GOT3 (cell line): ENCODE measurements at places on chromosomes 7 and 10.

DNA sequence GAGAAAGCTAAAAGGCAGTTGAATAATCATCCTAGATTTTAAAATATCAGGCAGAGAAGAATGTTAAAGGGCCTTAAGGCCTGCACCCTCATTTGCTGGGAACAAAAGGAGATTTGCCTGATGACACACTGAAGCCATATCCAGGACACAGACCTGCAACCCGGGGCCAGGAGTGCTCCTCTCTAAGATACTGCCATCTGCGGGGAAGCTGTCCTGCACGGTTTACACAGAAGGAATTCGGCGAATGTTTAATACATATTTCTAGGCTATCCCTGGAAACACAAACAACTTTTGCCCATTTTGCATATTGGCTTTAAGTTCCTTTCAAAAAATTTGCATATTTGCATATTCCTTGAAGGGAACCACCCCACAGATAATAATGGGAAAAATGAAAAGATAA lies 52.3 kb downstream of the DYNC1I1 start:
- DNase-seq: no peak

GRCh38 chr10:119454316-119454715 lies 88.2 kb downstream of the RGS10 start:
- no peak for DNase-seq

DNA sequence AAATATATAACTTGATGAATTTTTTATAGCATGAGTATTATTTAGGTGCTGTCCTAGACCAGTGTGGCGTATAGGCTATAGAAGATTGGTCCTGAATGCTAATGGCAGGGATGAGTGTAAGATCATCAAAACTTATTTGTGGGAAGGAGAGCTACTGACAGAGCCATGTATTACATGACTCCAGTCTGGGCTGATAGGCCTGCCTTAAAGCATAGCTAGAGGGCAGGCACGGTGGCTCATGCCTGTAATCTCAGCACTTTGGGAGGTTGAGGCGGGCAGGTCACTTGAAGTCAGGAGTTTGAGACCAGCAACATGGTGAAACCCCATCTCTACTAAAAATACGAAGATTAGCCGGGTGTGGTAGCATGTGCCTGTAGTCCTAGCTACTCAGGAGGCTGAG lies 198.1 kb upstream of the KLF14 start:
- no peak for DNase-seq

GRCh38 chr10:131646551-131647525 lies 254.0 kb upstream of the PPP2R2D start:
- no peak for DNase-seq

DNA sequence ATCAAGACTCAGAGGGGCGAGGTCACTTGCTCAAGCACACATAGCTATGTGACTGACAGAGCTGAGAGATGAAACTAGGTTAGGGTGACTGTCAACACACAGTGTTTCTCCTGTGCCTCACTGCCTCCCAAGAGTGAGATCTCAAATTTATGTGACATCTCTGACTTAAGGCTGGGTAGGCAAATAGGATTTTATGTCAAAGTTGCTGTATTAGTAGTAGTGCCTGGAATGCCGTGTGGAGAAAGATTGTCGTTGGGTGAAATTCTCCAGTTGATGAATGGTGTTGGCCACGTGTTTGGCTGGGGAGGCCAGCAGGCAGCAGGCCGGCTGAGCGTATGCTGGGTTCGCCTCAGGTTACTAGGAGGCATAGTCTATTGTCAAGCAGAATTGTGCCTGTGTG lies 148.3 kb upstream of the BMPER start:
- no peak for DNase-seq

DNA sequence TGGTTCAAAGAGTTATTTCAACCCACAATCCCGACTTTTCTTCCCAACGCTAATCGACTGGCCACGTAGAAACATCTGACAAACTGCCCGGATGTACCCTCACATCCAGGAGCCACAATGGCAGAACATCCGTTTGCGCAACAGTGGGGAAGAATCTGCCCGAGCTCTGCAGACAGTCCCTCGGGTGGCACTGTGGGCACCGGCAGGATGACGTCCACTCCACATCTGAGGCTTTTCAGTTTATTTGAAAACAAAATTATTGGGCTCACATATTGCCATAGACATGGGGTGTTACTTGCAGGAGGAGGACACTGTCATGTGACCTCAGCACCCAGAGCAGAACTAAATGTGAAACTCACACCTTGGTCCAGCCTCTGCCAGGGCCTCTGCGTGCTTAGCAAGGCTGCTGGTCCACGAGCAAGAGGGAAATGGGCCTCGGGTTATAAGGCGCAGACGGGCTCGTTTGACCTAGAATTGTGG lies 84.1 kb downstream of the MKI67 start:
- no peak for DNase-seq

GRCh38 chr7:137434530-137434929 lies 91.0 kb upstream of the PTN start:
- DNase-seq: no peak

DNA sequence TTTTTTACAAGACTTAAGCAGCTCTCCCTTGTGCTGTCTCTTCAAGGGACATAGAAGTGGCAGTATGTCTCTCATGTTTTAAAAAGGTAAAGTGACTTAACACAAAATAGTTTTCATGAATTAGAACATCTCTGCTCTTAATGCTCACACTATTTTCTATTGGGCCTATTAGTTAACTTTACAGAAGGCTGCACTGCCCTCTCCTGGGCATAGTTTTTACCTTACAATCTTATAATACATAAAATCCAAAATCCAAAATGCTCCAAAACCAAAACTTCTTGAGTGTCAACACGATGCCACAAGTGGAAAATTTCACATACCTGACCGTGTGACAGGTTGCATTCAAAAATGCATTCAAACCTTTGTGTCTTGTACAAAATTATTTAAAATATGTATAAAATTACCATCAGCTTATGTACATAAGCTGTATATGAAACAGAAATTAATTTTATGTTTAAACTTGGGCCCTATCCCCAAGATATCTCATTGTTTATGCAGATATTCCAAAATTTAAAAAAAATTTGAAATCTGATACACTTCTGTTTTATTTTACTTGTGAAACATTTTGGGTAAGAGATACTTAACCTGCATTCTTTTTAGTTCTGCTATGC lies 25.8 kb downstream of the TES start:
- DNase-seq: no peak

DNA sequence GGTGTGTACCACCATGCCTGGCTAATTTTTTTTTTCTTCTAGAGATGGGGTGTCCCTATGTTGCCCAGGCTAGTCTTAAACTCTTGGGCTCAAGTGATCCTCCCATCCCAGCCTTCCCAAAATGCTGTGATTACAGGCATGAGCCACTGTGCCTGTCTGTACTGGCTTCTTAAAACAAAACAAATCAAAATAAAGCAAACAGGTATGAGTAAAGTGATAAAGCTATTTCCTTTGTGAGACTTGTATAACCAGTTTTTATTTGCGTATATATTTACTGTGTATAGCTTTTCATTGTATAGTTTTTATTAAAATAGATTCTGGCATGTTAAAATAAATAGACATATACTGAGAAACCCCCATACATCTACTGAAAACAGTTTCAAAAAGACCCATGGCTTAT lies 14.3 kb downstream of the LCOR start:
- DNase-seq: no peak

DNA sequence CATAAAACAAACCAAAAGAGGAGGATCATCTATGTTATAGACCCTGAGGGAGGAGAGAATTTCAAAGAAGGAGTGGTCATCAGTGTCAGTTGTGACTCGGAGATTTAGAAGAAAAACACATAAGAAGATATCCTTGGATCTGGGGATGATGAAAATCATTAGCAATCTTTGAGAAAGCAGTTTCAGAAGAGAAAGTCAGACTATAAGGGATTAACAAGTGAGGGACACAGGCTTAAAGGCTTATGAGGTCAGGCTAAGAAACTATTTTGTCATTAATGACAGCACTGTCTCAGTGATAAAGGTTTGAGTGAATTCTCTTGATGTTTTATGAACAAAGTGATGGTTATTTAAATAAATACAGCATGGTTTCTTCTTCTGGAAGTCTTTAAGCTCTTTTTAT lies 6.1 kb upstream of the GPR85 start:
- DNase-seq: no peak

- no peak for DNase-seq
Observed at GRCh38 chr7:70505468-70505867, 626.5 kb upstream of the GALNT17 start.

GRCh38 chr7:88042157-88042556 lies 108.1 kb downstream of the ADAM22 start:
- no peak for DNase-seq

DNA sequence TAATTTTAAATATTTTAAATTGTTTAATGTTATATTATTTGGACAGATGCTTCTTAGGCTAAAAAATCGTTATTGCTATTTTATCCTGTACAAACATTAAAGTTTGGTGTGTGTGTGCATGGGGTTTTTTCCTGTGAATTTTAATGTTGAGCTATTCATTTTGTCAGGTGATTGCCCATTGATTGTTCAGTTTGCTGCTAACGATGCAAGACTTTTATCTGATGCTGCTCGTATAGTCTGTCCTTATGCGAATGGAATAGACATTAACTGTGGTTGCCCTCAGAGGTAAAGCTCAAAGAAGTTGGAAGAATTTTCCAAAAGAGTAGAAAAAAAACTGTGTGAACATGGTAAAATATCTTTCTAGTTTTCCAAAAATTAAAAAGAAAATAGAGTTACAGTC lies 6.5 kb upstream of the BCAP29 start:
- no peak for DNase-seq

DNA sequence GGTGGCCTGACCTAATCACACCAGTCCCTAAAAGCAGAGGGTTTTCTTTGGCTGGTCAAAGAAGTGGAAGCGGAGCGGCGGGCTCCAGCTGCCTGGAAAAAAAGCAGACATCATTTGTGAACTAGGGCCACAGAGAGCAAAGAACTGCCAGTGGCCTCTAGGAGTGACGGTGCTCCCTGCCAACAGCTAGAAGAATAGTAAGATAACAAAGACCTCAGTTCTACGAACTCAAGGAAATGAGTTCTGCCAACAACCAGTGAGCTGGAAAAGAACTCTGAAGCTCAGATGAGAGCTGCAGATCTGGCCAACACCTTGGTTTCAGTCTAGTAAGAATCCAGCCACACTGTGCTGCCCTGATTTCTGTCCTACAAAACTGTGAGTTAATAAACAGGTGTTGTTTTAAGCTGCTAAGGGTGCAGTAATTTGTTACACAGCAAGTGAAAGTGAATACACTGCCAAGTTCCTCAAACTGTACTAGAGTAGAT lies 178.0 kb downstream of the SRPK2 start:
- no peak for DNase-seq

- DNase-seq: no peak
Observed at GRCh38 chr10:132711613-132712121, 74.3 kb downstream of the NKX6-2 start.

DNA sequence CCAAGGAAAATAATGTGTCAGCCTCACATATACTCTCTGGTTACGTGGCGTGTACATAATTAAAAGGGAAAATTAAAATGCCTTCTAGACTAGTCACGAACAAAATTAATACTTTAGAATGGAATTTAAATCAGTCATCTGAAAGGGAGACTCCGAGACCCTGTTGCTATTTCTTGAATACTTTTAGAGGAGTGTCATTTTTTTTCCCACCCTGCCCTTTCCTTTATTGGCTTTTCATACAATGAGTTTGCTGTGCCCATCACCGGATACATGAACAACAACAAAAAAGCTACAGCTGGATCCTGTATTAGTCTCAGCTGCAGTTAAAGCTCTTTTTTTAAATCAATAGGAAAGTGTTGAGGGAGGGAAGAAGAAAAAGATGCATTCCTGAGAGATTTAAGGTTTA lies 20.1 kb downstream of the CYTH3 start:
- no peak for DNase-seq

DNA sequence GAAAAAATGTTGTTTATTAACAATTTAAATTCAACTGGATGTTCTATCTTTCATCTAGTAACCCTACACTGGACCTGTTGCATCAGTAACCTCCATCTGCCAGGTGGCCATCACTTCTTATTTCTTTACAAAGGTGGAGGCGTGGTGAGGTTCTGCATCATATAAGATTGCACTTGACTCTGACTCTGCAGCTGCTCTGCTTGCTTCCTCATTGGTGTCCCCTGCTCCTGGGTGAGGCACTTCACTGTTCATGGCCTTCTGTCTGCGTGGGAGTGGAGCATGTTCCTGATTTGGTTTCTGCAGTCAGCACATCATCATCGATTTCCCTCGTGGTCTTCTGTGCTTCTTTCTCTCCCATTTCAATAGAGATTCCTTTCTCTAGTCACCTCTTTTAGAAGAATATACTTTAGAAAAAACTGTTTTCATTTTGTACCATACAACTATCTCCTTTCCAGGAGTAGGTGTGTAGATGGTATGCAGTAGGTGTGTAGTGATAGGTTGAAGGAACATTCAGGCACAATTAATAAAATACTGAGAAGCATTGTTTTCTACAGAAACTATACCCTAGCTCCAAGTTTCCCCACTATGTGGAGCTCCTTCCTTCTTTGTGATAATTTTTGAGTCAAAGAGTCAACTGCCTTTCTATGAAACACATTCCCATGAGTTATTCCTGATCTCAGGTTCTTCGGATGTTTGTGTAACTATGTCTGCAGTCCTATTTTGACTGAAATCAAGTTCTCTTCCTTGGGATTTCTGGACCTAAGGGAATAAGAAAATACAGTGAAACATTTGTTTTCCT lies 231.7 kb upstream of the CNTNAP2 start:
- DNase-seq: no peak

DNA sequence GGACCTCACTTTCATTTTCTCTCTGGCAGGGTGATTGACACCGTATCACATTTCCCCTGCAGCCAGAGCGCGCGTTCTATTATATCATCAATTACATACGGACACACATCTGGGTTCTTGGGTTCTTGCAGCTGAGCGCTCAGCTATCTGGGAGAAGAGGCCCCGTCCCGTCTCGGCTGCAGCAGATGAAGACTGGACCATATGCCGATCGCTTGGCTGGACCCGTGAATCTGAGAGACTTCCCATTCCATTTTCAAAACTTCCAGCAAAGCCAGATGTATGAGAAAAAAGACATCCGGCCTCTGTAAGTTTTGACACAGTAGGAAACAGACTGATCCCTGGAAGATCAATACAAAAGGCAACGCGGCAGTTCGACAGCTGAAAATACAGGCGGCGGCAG lies 99.8 kb downstream of the JCAD start:
- no peak for DNase-seq

DNA sequence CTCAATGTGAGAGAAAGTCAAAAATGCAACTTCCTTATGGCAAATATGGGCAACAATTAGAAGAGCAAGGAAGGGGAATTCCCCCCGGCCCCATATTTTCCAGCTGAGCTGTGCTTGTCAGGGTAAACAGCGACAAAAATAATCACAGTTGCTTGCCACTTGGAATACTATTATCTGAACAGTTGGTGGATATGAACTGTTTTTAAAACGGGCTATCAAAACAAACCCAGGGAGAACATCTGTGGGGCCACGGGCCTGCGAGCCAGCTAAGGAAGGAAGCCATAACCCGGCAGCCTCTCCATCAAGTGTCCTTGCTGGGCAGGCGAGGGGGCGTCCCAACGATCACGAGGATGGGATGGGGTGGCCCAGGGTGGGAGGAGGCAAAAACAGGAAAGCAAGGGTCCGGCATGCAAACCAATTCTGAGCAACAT lies 228.4 kb downstream of the ARHGAP12 start:
- DNase-seq: no peak

GRCh38 chr10:46534828-46535524 lies 21.5 kb downstream of the GPRIN2 start:
- no peak for DNase-seq

GRCh38 chr7:92485974-92486373 lies 8.2 kb upstream of the ERVW-1 start:
- DNase-seq: no peak
